ENCODE measurements at places on chromosomes 2 and 18. TPM values are rescaled to one million over a fixed set of nuclear protein-coding genes. Genes with fewer than 3 reads are reported as not detected.

- no peak for DNase-seq
Measured at GRCh38 chr2:119730671-119731177, 29.0 kb upstream of the PTPN4 start.

DNA sequence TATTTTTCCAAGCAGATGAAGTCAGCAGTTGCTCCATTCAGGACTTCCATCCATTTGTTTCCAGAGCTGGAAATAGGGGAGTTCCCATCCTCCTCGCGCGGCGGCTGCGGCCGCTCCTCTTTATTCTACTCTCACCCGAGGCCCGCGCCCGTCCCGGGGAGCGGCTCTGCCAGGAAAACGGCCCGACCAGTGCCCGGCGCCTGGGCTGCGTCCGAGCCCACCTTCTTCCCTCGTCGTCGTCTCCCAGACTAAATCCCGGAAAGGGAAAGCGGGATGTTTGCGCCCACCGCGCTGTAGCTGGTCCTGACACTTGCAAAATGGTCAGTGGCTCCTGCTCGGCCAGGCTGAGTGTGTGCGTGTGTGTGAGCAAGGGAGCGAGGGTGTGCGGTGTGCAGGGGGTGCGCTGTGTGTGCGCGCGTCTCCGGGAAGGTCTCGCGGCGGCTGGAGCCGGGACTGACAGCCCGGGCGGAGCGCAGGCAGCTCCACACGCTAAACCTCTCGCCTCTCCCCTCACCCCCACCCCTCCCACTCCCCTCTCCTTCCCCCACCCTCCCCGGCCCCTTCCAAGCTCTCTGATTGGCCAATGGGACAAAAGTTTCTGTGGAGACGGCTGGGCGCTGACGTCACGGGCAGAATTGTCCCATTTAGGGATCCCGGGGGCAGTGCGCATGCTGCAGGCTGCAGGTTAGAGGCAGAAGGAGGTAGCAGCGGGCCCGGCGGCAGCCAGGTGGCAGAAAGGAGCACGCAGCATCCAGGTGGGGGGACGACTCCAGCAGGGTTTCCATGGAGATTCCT lies at the start of gene NOL4:
Gene NOL4, minus strand, starts transcription at position 491 of the 795 bp plus-strand sequence. CDS start 1,660 bp downstream, outside the sequence.
- no peak for DNase-seq

STAT4 gene
- 0.47 TPM for total RNA-seq

PMAIP1 gene
- total RNA-seq: 7.0 TPM

SLC5A7 gene
- 0.19 TPM for total RNA-seq

DNA sequence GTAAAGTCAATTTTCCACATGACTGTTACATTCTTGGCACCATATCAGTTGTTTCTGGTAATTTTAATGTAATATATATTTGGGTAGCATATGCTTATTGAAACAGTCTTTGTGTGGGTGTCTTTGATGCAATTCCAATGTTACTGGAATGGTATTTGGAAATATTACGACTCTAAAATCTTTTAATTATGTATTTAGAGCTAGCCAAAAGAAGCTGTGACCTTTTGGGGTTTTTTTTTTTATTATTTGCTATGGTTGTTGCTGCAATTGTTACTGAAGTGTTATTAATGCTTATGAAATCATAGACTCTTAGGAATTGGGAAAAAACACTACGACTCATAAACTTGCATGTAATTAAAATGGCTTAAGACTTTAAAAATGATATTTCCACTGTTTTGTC lies 95.9 kb downstream of the AOX1 start:
- DNase-seq: no peak

DNA sequence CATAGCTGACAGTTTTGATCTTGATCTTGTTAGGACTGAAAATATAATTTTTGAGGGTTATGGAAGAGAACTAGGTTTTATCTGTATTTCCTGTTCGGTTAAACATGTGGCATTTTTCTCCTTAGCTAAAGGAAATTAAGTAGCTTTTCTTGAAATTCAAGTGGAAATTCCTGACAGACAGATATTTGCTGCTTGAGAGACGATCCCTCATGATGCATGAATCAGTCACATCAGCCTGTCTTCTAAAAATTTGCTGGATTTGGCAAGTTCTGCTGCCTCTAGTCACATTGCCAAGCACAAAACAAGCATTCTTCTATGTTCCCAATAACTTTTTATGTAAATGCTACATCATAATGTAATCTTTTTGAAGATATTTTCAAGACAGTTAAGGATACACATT lies 201.8 kb upstream of the ATP5MC3 start:
- DNase-seq: no peak

DNA sequence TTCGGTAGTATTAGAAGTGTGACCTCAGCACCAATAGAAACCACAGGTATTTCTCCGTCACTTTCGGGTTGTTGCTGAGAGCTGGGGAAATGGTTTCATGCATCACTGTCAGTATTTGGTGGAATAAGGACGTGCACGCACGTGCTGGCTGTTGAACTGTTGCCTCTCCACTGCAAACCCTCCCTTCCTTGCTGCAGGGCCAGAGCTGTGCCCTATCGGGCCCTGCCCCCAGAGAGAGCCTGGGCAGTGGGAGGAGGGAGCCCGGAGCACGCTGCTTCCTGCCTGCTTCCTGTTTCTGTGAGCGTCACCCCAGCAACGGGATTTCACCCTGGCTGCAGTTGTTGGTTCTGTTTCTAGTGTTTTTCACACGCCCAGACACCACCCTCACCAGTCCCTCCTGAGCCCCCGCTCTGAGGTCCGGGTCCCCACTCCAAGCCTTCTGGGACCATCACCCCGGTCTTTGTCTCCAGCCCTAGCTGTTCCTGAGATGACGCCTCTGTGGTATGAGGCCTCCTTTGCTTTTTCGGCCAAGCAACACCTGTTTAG lies 47.4 kb downstream of the LRRFIP1 start:
- peak; percentile 37 for DNase-seq

GRCh38 chr18:67463829-67464228 lies 52.7 kb downstream of the DSEL start:
- DNase-seq: no peak

CRYGD gene
- not detected for total RNA-seq

SCG2 gene
- total RNA-seq: 0.13 TPM

MPP4 gene
- 0.19 TPM for total RNA-seq

MSTN gene
- total RNA-seq: 0.19 TPM

DNA sequence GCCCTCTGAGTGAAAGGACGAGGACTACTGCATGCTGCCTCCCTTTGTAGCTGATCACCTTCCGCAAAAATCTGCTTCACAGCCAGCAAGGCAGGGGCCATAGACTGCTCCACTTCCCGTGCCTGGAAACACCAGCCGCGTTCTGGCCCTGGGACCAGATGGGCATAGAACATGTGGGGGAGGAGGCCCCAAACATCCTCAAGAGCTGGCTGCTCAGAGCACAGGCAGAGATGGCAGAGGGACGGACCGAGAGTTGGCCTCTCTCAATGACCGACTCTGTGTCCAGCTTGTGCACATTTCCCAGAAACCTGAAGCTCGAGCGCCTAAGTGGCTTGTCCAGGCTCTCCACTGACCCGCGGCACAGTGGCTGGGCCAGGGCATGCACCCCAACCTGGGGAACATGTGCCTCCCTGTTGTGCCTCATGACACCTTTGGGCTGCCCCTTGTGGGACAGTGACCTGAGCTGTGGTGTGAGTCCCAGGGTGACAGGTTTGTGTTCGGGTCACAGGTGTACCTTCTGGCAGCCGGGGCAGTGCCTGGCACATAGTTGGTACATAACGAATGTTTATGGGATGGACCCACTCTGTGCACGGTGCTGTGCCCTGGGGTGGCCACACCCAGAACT lies 9.1 kb downstream of the KCNF1 start:
- no peak for DNase-seq

NGEF gene
- total RNA-seq: 5.2 TPM

FASTKD1 gene
- total RNA-seq: 34.9 TPM

DNA sequence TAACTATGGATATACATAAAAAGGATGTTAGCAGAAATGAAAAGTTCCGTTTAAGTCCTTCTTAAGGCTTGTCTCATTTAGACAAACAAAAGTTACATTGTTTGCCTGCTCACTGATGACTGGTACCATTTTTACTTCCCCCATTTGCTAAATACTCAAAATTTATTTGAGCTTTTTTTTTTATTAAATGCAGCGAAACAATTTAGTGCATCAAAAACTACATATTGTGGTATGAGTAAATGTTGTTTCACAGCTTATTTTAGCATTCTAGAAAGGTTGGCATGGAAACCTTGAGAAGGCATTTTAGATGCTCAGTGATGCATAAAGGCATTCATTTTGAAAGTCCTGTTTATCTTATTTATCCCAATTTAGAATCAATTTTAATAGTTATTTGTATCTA lies 100.0 kb downstream of the MAP2 start:
- DNase-seq: no peak

DNA sequence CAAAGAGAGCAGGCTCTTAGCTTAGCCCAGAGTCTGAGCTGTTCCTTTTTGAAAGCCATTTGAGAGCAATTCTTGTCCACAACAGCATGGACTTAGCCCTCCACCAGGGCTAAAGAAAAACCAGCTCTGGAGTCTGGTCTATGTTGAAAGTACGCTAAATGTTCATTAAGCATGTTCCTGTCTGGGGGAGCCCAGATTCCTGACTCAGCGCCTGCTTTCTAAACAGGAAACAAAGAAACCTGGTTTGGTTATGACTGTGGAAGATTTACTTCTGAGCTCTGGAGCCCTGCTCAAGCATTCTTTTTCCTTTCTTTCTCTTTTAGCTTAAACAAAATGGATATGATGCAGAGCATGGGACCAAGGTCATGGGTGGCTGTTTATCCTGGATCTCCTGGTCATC lies 279.8 kb downstream of the RBM43 start:
- no peak for DNase-seq

NTSR2 gene
- total RNA-seq: not detected

DNA sequence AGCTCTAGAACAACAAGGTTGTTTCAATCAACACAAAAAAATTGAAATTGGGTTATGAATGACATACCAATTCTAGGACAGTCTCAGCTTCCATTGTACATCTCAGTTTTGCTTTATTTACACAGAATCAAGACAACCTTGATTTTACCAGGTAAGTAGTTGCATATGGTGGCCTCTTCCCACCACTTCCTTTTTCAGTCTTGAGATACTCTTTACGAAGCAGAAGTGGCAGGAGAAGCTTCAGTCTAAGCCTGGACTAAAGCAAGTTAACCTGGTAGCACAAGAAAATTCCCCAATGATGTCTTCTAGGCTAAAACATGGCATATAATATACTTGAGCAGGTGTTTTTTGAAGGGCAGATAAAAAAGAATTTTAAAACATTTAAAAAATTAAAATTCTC lies 10.7 kb upstream of the FAM136A start:
- no peak for DNase-seq

DNA sequence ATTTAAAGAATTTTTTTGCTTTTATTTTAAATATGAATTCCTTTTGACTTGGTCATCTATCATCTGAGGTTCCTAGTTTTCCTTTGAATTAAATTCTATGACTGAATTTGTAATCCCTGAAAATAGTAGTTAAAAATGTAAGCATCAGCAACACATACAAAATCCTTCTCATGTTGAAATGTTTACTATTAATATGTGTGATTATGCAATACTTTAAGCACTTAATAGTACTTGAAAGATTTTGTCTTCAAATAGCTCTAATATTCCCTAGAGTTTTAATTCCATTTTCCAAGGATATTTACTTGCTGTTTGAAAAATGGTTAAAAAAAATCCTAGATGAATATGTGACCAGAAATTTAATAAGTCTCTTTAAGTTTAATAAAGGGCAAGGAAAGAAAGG lies 26.6 kb upstream of the SPATS2L start:
- no peak for DNase-seq

GRCh38 chr2:203361495-203361894 lies 33.3 kb downstream of the ABI2 start:
- DNase-seq: no peak

- DNase-seq: no peak
Measured at GRCh38 chr2:188219541-188219940, 72.1 kb upstream of the GULP1 start.

MYL12A gene
- 351 TPM for total RNA-seq

DNA sequence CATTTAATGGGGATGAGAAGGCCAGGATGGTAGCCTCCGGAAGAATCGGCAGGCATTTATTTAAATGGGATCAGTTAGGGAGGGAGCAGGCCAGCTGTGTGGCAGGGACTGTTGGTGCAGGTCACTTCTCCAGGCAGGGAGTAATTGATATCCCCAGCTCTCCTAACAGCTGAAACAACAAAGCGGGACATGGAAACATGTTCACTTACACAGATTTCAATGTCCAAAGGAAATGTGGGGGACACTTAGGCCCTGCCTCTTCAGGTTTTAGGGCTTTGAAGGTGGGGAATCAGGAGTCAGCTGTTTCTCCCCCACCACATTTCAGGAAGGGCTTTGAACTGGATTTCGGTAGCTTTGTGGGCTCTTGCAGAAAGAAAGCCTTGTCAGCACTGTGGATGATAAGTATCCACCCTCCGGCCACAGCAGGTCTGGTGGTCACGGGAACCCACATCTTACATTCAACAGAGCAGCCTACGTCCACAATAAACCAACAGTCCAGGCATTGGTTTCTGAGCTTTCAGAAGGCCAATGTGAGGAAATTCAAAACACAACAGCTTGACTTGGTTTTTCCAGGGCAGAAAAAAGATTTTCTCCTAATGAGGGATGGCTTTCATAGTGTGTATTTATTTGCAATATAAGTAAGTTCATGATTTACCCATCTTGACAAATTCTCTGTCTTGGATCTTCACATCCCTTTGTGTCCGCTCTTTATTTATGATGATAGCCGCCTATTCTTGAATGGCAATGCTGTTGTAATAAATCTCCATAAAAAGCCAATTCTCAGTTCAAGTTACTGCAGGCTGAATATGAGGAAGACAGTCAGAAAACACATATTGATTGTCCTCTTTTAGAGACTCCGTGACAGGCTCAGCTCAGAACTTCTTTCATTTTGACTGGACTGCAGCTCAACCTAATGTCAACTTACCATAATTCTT lies 96.6 kb upstream of the NRP2 start:
- no peak for DNase-seq

GRCh38 chr2:44928483-44929158 lies 12.9 kb upstream of the SIX3 start:
- DNase-seq: no peak

- no peak for DNase-seq
Measured at GRCh38 chr2:119519057-119519408, 5.2 kb downstream of the SCTR start.

- no peak for DNase-seq
Measured at GRCh38 chr2:3630631-3631030, 27.4 kb upstream of the ALLC start.

GRCh38 chr2:151051574-151052220 lies 210.0 kb downstream of the RBM43 start:
- no peak for DNase-seq

DNA sequence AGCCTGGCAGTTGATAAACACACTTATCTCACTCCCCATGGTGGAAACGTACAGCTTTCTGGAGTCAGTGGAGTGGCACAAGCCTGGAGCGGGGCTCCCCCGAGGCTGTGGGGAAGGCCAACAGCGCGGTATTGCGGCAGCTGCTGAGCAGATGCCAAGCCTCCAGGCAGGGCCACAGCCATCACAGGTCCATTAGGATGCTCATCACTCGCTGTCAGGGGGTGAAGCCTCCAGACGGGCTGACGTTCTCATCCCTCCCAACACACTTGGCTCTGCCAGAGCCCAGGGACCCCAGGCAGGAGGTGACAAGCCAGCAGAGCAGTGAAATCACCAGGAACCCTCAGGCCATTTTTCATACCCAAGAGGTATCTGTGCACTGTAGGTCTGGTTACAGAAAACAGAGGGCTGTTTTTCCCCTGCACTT lies 529.2 kb upstream of the KLHL29 start:
- no peak for DNase-seq

- no peak for DNase-seq
Measured at GRCh38 chr2:96500385-96501066, 4.6 kb downstream of the NEURL3 start.

Measured in esophagus squamous epithelium (tissue), 5 donors.